ENCODE measurements at places on chromosomes 5 and 9.

DNA sequence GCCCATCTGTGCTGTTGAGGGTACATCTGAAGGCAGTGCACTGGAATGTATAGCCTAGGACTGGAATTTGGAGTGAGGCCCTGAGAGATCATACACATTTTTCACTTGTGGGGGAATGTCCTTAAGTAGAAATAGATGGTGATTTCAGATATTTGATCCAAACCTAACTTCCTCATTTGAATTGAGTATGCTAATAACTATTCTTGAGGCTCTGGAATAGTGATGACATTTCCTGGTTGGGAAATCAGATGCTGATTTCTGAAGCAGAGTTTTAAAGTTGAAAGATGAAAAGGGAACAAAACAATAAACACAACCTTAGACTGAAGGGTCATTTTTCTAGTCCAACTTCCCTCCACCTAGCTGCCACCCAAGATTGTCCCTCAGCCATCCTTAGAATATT, 163.0 kb upstream of the CCDC152 start:
- no peak for DNase-seq

DNA sequence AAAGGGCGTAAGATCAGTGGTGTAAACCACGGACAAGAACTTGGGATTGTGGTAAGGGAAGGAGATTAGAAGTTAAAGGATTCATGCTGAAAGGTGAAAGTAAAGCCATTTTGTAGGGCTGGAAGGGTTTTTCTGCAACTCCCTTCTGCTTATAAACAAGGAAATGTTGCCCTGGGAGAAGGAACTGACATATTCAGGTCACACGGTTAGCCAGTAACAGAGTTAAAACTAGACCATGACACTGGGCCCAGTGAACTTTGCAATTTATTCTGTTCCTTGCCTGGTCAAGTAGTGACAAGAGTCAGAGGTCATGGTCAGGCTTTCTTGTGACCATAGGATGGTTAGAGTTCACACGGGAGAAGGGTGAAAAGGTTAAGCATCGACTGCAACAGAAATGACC, 323.3 kb downstream of the DMRT2 start:
- DNase-seq: no peak

DNA sequence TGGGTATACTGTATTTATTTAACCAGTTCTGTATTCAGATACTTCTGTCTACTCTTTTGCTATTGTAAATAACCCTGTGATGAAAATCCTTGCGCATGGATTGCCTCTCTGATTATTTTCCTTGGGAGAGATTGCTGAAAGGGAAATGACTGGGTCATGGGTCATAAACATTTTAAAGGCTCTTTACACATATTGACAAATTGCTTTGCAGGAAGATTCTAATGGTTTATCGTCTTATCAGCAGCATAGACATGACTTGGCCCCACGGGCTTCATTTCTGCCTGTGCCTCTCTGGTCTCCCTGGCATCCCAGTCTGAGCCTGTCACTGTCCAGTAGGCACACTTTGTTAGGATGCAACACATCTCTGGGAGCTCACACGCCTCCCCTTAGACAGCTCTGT, 52.3 kb downstream of the RGS3 start:
- no peak for DNase-seq

DNA sequence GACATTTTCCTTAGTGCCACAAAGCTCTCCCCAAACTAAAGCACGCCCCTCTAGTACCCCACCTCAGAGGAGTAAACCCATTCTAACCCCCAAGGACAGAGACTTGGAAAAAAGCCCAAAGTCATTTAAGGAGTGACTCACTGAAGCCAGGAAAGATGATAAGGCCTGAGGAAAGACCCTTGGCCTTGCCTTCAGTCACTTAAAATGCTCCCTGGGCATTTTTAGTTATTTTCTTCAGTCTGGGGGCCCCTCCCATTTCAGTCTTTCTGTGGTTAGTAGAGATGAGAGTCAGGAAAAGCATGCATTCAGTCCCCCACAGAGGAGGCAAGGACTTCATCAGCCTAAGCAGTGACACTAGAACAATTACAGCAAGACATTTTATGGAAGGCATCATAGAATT, 13.7 kb upstream of the TLX3 start:
- DNase-seq: no peak

- no peak for DNase-seq
Observed at GRCh38 chr5:69084903-69085302, 8.9 kb upstream of the SLC30A5 start.

DNA sequence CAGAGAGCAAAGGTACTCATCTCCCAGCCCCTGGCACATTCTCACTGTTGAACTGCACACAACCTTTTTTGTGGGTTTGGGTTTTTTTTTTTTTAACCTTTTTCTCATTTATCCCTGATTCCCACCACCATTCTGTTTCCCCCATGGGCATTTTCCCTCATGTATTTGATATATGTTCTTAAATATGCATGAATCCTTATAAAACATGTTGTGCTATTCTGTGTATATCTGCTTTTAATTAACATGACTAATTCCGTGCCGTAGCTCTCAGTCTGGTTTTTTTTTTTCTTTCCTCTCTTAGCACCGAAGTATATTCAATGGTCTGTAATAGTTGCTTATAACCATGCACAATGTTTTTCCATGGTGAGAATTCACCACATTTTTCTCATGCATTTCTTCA, 204.5 kb downstream of the RGS3 start:
- no peak for DNase-seq

DNA sequence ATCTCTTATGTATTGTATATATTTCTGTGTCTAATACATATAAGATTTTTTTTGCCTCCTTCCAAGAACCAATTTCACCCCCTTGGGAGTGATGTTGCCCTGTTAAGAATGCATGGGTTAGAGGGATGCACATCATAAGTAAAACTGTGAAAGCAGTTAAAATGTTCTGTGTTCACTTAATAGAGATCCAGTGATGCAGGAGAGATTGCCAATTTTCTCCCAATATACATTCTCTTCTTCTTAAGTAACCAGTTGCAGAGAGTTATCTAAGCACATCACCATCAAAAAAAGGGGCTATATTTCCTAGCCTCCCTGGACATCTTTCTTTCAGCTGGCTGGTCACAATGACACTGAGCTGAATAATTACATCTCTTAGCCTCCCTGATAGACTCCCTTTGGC, 307.0 kb downstream of the OSTF1 start:
- DNase-seq: no peak
